ENCODE measurements at places on chromosomes 7 and 10. TPM values are rescaled to one million over a fixed set of nuclear protein-coding genes. Genes with fewer than 3 reads are reported as not detected.

GRCh38 chr7:107690611-107691010, 30.0 kb downstream of the SLC26A4 start:
- DNase-seq: no peak

- no peak for DNase-seq
Observed at GRCh38 chr10:36256948-36257356, 614.9 kb upstream of the FZD8 start.

GRCh38 chr7:76259124-76260093, 43.1 kb upstream of the HSPB1 start:
- no peak for DNase-seq

GRCh38 chr7:15007507-15007906, 105.0 kb upstream of the DGKB start:
- DNase-seq: no peak

DNA sequence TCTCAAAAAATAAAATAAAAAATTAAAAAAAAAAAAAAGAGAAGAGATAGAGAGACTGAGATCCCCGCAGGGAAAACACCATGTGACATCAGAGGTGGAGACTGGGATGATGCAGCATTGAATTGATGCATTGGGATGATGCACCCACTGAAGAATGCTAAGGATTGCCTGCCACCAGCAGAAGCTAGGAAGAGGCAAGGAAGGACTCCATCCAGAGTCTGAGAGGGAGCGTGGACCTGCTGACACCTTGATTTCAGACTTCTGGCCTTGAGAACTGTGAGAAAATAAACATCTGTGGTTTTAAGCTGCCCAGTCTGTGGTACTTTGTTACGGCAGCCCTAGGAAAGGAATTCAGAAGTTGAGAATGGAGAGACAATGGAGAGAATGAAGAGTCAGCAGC, 89.8 kb upstream of the PRPS1L1 start:
- DNase-seq: no peak

DNA sequence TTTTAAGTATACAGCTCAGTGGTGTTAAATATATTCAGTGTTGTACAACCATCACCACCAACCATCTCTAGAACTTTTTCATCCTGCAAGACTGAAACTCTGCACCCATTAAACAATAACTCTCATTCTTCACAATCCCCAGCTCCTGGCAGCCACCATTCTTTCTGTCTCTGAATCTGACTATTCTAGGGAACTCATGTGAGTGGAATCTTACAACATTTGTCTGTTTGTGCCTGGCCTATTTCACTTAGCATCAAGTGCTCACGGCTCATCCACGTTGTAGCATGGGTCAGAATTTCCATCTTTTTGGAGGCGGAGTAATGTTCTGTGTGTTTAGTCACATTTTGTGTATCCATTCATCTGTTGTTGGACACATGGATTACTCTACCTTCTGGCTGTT, 40.8 kb upstream of the PFKFB3 start:
- no peak for DNase-seq

GBX1 gene
- not detected for total RNA-seq

GRCh38 chr7:4139656-4140625, 542.2 kb upstream of the FOXK1 start:
- DNase-seq: no peak

DNA sequence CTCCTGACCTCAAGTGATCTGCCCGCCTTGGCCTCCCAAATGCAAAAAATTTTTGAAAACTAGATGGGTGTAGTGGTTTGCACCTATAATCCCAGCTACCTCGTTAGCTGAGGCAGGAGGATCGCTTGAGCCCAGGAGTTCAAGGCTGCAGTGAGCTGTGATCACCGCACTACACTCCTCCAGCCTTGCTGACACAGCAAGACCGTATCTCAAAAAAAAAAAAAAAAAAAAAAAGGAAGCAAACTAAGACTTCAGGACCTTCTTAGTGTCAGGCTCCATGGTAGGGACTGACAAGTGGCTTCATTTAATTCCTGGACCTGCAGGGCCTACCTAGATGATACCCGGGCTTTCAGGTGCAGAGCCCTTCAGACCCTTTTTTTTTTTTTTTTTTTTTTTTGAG, 2.5 kb downstream of the POP7 start:
- DNase-seq: no peak

DNA sequence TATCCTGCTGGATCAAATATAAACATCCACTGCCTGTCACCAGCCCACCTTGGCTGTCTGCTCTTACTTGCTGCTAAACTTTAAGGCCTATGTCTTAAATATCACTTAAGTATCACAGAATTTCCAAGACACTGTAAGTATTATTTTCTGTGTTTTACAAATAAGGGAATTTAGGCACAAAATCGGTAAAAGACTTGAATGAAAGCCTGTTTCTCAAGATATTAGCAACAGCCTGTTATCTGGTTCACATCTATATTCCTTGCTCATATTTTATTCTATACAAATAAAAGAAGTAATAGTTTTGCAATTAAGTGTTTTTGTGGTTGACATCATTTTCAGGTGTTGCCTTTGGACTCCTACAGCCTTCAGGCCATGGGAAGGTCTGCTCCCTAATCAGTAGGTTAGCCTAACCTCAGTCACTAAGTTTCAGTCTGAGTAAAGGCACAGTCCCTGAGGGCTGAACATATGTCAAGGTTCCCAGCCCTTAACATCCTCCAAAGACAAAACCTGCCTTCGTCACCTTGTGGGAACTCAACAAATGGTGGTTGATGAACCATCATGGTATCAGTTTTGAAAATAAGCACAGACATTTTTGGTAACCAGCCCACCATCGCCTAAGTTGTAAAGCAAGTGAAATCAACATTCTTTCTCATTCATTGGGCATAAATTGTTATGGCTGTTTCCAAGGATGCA, 127.1 kb downstream of the CREB5 start:
- DNase-seq: no peak

RBM48 gene
- total RNA-seq: 19.2 TPM

FXYD4 gene
- total RNA-seq: not detected

- no peak for DNase-seq
Observed at GRCh38 chr7:80387634-80388193, 124.2 kb downstream of the GNAT3 start.

DOCK1 gene
- total RNA-seq: 30.4 TPM

TACC2 gene
- 11.4 TPM for total RNA-seq

NEUROD6 gene
- total RNA-seq: not detected
